Vein endothelial cell (primary cell): ENCODE measurements at places on chromosomes 12 and 14. TPM values are rescaled to one million over a fixed set of nuclear protein-coding genes. Genes with fewer than 3 reads are reported as not detected.

NFE2 gene
- total RNA-seq = not detected in 2 replicates

SMOC1 gene
- total RNA-seq = 2.2 and 3.3 TPM in 2 replicates

ZNF891 gene
- 0.86 and 0.98 TPM in 2 replicates for total RNA-seq

CRIP1 gene
- total RNA-seq = 1.1 and 2.0 TPM in 2 replicates

HPD gene
- total RNA-seq = not detected in 2 replicates

TMEM179 gene
- total RNA-seq = 0.65 TPM in 1 of 2 replicates, not detected in the other

ADAM21 gene
- 0.19 and 0.33 TPM in 2 replicates for total RNA-seq
